ENCODE measurements at places on chromosomes 3 and 15.

GRCh38 chr3:142724682-142725356 is 985 bp downstream of the TRPC1 start:
- no peak for DNase-seq

DNA sequence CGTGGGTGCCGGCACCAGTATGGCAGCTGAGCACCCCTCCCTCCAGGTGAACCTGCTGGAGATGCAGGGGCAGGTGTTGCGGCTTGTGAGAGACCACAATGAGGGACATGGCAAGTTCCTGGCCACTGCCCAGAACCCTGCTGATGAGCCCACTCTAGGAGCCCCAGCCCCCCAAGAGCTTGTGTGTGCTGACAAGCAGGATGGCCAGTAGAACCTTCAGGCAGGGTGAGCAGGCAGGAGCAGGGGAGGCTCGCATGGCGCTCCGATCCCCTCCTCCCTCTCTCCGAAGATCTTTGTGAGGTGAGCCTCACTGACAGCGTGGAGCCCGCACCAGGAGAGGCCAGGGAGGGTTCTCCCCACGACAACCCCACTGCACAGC is 29.8 kb downstream of the NGRN start:
- no peak for DNase-seq

GRCh38 chr15:39156166-39156565 is 424.7 kb upstream of the THBS1 start:
- no peak for DNase-seq

GRCh38 chr15:54345301-54345700 is 367.1 kb downstream of the UNC13C start:
- no peak for DNase-seq

DNA sequence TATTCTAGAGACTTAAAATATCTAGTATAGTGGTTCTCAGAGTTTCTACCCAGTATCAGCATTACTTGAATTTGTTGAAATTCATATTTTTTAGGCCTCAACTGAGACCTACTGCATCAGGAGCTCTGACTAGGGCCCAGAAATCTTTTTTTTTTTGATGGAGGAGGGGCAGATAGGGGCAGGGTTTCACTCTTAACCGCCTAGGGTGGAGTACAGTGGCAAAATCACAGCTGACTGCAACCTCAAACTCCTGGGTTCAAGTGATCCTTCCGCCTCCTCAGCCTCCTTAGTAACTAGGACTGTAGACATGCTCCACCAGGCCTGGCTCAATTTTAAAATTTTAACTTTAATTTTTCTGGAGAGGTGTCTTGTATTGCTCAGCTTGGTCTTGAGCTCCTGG is 36.6 kb downstream of the CHD2 start:
- no peak for DNase-seq

DNA sequence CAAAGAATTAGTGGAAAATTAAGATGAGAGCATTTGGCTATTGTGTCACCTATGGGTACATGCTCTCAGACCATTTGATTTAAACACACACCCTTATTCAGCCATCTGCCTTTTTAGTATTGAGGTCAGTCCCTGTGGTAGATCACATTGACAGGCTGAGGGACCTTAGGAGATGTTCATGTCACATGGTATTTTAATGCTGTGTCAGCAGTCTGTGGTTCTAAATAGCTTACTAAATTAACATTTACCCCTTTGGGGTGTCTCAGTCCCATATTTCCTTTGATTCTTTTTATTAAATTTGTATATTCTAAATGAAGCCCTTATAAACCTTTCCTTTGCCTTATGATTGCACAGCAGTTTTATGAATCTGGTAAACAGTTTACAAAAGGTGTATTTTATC is 2.3 kb downstream of the RBM5 start:
- DNase-seq = no peak

- no peak for DNase-seq
Observed at GRCh38 chr15:92634671-92635201, 20.8 kb downstream of the FAM174B start.

GRCh38 chr3:63910891-63911290 is 1.3 kb downstream of the SCAANT1 start:
- DNase-seq = no peak

DNA sequence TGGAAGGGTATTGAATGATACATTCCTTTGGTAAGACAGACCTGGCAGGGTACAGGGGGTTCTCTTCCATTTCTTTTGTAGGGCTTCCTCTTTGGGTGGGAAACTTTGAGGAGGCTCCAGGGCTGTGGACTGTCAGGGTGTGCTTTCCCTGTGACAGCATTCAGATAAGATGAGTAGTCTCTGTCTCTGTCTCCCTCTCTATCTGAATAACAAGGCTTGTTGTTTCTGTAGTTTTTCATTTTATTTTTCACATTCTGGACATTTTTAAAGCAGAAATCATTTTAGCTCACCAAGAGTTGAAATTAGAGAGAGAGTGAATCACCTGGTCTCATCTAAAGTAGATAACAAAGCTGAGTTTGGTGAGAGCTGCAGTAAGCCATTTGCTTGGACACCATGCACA is 100.8 kb upstream of the TPM1 start:
- DNase-seq = no peak

DNA sequence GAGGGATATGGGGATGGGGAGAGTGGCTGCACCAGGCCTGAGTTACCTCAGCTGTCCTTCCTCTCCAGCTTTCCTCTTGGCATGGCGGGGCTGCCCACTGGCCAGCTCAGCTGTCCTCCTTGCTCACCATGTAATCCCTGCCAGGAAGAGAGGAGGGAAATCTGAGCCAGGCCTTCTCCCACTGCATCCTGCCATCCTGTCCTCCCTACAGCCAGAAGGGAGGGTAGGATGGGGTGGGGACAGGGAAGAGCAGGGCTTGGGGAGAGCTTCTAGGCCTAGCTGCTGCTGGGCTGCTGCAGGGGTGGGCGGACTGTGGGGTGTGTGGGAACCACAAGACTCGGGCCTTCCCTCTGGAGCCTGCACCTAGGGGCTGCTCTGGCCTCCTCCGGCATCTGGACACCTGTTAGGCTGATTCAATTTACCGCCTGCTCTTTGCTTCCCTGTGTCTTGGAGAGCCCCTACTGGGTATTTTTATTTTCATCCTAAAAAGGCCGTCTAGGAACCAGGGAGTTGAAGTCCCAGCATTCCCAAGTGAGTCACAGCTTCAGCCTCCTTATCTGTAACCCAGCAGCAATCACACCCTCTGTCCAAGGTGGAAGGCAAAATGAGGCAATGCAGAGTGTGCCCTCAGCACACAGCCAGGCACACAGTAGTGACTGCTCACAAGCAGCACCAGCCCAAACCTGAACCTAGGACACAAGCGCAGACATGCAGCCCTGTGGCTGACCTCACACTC is 13.1 kb upstream of the KY start:
- DNase-seq = no peak

DNA sequence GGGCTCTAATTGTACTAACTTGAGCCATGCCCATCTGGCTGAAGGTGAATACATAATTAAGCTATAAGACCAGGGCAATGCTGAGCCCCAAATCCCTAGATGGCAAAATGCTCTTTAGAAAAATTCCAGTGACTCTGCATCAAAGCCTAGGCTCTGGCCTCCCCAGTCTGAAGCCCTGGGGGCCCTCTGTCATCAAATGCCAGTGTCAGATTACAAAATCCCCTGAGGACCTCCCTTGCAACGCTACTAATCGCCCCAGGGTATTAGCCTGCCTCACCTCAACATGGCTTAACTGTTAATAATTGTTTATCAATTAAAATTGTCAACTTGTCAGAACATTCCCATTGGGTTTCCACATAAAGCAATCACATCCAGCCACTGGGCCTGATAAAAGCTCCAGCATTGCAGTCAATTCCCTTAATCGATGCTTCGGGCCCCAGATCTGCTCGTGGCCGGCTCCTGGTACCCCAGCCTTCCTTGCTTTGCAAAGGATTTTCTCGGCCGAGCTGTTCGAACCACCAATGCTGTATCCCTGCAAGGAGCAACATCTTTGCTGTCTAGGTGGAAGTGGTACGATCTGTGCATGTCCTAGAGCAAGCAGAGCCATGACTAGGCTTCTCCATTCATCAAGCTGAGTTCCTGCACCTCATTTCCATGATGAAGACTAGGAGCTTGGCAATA is 151.7 kb downstream of the MEGF11 start:
- DNase-seq = no peak

- DNase-seq = no peak
Observed at GRCh38 chr15:70054366-70054765, 43.4 kb downstream of the TLE3 start.

DNA sequence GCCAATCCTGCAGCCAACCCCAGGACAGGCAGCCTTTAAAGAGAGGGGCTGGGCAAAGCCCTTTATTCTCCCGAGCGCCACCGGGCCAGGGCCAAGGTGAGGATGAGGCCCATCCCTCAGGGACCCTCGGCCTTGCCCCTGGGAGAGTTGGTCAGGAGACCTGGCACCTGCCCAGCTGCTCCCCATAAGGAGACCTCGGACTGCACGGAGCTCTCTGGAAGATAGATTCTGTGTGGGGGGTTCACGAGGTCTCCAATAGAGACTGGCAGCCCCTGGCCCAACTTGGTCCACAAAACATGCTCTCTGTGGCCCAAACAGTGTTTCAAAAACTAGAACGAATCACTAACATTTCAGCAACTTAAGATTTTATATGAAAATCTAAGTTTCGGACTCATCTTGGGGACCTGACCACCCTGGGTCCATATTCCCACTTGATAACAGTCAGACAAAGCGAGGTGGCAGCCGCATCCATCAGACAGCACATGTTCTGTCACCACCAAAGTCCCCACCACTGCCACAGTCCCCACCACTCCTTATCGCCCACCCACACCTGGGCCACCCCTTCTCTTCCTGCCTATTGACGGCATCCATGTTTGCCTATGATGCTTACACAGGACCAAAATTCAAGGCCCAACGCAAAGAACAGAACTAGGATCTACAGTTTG is 114.4 kb upstream of the RPL32 start:
- no peak for DNase-seq

DNA sequence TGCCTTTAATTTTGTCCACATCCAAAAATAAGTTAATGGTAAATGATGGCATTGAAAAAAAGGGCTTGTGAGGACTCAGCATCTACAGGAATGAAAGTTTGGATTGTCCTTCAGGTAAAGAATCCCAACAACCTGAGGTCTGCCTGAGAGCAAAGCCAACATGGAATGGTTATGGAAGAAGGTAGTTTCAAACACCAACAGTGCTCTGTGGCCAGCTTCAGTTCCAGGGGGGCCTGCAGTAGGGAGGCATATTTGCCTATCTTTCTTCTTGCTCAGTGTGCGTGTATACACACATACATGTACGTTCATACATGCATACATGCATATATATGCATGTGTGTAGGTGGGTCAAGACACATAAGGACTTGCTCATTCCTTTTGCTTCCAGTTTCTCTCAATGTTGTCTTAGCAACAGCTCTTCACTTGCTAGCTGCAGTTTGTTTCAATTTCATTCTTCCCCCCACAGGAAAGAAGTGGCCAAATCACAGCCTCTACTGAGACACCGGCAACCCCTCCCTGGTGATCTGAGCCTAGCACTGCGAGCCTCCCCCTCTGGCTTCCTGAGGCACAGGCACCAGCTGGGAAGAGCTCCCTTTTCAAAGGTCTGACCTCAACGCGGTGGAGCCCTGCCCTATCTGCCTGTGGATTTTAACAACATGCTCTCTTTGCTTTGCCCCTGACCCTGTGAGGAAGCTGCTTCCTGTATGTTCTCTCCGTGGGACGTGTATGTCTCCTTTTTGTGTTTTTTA is 146.2 kb downstream of the KLF13 start:
- DNase-seq = no peak

- DNase-seq = no peak
Observed at GRCh38 chr3:169245631-169246030, 417.9 kb downstream of the MECOM start.

DNA sequence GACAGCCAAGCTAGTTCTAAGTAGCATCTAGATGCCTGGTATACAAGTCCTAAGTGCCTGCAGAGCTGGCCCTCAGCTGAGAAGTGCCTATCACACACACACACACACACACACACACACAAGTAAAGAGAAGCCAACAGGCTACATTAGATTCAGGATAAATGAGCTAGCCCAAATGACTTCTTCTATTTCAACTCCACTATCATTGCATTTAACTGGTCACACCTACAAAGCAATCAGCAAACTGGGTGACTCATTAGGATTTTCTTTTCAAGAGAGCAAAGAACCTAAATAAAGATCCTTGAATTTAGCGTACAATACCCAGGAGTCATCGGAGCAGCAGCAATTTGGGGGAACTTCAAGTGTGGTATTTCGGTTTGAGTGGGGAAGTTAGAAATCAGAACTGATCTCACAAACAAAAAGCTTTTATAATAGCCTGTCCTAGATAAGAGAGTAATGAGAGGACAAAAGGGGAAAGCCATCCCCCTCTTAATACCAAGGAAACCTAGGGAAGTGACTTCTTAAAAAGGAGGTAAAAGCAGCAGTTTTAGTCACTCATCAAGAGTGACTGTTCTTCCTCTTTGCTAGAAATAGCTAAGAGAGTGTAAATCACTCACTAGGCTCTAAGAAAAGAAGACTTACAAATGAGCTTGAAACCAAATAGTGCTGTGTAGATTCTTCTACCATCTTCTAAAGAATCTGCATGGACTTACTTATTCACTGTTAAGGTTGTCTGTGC is 112.7 kb downstream of the TNIK start:
- no peak for DNase-seq

Measured in activated CD8-positive, alpha-beta memory T cell treated with anti-CD3 and anti-CD28 coated beads for 1 hour (primary cell).